ENCODE measurements at places on chromosomes 3 and 15.

GRCh38 chr3:43217633-43218032, 68.7 kb upstream of the SNRK start:
- DNase-seq: no peak

GRCh38 chr15:70094690-70095311, 2.9 kb downstream of the TLE3 start:
- DNase-seq: peak; percentile 60

DNA sequence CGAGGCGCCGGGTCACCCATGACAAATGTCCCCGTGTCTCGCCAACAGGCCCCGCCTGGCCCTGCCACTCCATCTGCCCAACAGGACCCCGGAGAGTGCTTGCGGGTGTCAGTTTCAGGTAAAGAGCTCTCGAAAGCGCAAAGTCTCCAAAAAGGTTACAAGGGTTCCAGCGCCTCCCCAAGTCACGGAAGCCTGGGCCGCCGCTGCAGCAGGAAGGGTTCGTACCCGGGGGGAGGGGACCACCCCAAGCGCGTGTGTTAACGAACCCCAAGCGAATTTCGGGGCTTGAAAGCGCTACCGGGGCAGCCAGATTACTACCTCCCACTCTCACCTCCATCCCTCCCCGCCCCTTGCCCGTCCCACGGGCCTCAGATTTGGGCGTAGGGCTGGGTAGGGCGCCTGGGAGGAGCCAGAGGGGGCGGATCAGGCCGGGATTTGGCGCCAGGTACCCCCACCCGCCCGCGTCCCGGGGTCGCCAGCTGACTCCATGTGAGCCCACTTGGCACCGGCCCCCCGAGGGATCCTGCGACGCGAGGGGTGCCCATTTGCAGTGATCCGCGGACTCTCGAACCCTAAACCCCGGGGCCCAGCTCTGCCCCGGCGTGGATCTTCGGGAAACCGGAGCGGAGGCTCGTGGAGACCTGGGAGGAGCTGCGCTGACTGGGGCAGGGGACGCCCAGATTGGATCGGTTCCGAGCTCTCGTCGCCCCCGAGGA, 85.9 kb downstream of the NR2F2 start:
- no peak for DNase-seq

DNA sequence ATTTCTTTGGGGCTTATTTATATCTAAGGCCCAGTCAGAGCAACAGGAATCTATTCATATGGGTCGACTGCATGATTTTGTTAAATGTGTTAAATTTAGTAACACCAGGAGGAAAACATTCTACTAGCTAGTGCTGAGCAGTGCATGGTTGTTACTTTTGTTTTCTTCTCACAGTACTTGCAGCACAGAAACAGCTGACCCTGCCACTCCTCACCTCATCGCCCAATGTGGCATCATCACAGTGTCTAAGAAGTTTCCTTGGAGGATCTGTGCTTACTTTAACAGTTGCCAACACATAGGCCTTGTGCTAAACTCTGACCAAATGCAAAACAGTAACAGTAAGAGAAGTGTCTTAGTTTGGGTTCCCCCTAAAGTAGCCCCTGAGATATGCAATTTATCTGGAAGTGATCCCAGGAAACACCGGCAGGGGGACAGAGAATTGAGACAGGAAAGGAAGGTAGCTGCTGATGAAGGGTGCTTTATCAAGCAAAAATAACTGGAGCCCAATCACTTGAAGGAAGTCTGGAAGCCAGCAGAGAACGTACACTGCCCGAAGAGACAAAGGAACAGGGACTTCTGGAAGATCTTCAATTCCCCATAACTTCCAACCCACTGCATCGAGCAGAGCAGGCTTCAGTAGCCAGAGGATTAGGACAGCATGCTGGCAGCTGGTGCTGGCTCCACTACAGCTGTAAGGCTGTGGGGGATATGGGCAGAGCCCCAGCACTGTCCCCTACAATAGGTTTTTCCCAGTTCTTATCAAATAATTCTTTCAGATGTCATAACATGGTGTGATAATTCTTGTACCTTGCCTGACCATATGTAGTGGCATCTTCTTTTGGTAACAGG, 36.0 kb upstream of the ULK4 start:
- DNase-seq: no peak
